ENCODE measurements at places on chromosomes 4 and X.

- DNase-seq: no peak
Measured at GRCh38 chr4:148124512-148124911, 317.7 kb downstream of the NR3C2 start.

- peak; percentile 20 for DNase-seq
Measured at GRCh38 chr4:168304744-168305459, 13.7 kb downstream of the DDX60 start.

DNA sequence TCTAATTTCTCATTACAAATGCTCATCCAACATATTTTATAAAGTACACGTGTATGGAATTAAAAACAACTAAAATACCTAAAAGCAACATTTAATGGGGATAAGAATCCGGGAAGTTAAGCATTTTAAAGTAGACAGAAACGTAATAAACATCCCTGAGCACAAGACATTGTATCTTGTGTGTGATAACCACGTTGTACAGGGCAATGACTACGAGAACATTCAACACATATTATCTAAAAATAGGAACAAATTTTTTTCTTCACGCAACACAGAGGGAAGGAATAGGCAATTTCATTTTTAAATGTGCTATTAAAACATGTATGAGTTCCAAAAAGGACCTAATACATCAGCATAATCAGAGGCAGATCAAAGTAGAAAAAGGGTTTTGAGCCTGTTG is 49.5 kb downstream of the AMMECR1 start:
- no peak for DNase-seq

GRCh38 chr4:141497627-141498026 is 138.8 kb upstream of the IL15 start:
- no peak for DNase-seq

Measured in skeletal muscle cell (primary cell).